GDM1 (cell line): ENCODE measurements at places on chromosomes 5 and 9.
A peak's percentile ranks its signal among the peaks of the same experiment; 100 is the strongest.

DNA sequence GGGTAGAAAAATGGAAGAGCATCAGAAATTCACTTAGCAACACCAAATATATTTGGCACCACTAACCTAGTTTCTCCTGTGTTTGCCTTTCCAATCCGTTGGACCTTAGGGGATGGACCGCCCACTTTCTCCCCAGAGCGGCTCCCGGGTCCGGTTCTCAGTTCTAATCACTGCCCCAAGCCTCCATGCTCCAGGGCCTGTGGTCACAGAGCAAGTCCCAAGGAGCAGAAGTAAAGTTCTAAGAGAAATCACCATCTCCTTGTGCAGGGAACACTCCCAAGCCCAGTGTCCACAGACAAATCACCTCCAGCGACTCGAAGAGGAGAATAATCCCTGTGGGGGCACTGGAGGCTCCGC, 728 bp upstream of the SLC1A1 start:
- no peak for DNase-seq

DNA sequence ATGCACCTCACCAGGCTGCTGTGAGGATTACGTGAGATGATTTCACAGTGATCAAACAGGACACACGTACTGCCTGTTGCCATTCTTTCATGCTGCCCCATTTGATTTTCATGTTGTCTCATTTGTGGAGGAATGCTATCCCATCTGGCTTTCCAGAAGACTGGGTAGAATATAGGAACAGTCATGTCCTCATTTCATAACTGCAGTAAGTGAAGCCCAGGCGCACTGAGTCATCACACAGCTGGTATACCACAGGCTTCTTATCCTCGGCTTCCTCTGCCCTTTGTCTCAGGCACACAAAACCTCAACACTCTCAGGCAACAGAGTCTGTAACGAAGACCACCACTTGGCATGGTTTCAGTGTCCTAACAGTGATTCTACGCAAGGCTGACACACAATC, 62.3 kb downstream of the LHFPL2 start:
- DNase-seq: peak; percentile 48

DNA sequence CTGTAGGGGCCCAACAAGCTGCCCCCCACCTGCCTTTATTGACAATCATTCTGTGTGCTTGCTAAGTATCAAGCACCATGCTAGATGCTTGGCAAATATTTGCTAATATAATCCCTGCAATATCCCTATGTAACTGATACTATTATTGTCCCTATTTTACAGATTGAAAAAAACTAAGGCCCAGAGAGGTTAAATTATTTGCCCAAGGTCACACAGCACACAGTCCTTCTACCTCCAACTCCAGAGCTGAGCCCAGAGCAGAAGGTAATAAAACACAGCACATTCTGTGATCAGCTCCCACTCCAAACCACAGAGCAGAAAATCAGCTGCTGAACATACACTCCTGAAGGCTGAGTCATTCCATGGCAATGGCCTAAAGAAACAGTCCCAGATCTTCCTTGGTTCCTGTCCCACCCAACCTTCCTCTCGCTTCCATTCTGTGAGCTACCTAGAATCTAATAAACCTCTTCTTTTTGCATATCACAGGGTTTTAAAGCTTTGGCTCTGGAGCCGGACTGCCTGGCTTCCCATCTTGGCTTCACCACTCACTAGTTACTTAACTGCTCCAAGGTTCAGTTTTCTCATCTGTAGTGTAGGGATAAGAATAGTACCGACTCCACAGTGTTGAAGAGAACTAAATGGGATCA, 66.7 kb upstream of the ADRA1B start:
- DNase-seq: no peak

- no peak for DNase-seq
Measured at GRCh38 chr5:115471345-115472063, 73.1 kb downstream of the FEM1C start.

DNA sequence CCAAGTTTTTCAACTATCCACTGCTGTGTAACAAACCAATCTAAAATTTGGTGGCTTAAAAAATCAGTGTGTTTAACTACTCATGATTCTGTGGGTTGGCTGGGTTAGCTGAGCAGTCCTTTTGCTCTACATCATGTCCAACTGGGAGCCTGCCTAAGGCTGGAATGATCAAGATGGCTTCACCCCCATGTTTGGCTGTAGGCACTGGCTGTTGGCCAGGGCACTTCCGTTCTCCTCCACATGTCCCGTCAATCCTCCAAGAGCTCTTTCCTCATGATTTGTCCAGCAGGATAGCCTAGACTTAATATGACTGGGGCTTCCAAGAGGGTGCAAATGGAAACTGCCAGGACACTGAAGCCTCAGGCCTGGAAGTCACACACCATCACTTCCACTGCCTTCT, 17.0 kb upstream of the TSSK1B start:
- DNase-seq: no peak

GRCh38 chr5:14211818-14212803, 69.0 kb downstream of the TRIO start:
- no peak for DNase-seq

GRCh38 chr5:111953351-111954127, 196.5 kb upstream of the NREP start:
- DNase-seq: no peak

DNA sequence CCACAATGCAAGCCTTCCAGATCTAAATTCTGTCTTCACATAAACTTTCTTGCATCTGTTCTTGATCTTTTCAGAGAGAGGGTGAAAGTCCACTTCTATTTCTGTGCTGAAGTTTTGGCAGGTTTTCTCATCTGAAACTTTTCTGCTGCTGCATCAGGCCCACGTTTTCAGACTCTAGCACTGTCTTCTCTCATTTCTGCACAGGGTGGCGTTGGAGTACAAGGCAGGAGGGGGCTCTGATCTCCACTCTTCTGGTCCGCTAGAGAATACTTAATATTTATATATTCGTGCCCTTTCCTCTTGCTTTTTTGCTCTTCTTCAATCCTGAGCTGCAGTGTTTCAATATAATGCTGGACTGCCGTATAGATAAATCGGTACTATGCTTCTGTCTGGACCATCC, 204.0 kb upstream of the PRDM9 start:
- DNase-seq: no peak

DNA sequence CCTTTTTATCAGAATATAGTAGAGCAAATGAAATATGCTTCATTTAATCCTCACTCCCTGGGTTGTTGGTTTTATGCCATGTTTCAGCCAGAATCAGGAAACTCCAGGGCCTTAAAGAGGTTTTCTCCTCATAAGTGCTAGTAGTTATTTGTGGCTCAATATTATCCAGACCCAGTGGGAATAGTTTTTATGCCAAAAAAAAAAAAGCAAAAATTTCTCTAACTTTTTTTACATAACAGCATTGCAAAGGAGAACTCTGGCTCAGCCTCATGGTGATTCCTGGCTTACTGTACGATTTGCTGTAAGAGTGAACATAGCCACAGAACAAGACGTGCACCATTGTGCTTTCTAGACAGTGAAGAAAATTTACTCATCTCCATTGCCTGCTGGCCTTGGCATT, 232.5 kb downstream of the PJA2 start:
- DNase-seq: no peak

- no peak for DNase-seq
Measured at GRCh38 chr9:82598241-82599039, 464.5 kb downstream of the RASEF start.

DNA sequence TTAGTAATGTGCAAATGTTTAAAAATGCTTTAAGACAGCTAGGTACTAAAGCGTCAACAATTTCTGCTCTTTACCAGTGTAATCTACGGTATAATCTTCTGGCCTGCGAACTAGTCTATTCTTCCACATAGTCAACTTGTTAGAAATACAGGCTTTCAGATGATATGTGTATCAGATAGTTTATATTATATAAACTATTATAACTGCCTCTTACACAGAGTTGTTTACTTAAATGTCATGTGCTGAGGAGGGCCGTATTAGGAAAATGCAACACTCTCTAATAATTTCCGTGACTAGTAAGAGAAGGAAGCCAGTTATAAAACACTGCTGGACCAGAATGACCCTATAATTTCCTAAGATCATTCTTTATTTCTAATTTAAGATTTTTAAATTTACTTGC, 63.6 kb downstream of the WDR41 start:
- DNase-seq: no peak

DNA sequence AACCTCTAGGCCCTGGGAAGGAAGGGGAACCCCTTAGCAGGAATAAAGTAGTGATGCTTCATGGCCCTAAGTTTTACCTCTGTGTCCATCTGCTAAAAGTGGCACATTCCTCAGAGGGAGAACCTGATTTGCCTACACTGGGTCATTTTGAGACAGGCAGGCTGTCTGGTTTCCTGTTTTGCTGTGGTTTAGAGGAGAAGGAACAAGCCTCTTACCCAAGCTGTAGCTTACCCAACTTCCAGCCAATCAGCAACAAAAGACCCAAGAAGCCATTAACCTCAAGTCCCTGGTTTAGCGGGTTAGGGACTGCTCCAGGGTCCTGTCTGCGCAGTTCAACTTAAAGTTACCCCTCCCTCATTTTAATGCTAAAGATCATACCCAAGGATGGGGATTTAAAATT, 411.0 kb downstream of the MAT2B start:
- peak; percentile 63 for DNase-seq

GRCh38 chr9:87763286-87763685, 37.4 kb downstream of the CTSL start:
- DNase-seq: no peak

DNA sequence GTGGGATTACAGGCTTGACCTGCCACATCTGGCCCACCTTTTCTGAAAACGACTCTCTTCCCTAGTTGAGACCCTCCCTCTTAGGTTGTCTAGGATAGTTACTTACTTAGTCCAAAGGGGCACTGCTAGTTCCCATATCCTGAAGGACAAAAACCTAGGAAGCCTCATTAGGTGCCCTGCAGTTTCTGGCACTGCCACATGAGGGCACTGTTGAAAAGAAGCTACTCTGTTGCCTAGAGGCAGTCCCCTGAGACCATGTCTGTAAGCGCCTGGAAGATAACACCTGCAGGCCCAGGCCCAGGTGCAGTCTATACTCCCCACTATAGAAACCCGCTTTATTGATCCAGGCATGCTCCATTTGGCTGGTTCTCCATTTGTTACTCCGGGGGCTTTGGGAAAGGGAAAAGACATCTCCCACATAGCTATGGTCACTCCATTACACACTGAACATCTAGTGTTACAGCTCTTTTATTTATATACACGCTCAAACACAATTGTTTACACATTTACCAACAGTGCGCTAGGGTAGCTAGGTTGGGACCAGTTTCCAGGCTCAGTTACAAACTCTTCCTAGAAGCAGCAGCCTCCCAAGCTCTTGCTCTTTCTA, 73.4 kb upstream of the PPARGC1B start:
- DNase-seq: no peak

- DNase-seq: no peak
Measured at GRCh38 chr5:169036079-169036805, 264.7 kb downstream of the SLIT3 start.

GRCh38 chr5:13662626-13663025, 281.9 kb downstream of the DNAH5 start:
- no peak for DNase-seq

DNA sequence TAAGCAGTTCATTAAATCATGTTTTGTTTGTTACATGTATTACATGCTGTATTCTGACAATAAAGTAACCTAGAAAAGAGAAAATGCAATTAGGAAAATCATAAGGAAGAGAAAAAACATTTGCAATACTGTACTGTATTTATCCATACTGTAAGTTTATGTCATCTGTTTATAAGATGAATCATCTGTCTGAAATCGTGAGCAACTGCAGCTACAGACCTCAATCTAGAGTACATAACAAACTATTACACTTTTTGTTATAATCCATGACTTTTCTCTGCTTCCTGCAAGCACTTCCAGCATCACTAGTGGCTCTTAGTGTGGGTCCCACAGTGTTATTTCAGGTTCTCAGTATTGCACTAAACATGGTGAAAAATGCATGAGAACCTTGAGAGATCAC, 144.4 kb upstream of the NR4A3 start:
- DNase-seq: no peak

DNA sequence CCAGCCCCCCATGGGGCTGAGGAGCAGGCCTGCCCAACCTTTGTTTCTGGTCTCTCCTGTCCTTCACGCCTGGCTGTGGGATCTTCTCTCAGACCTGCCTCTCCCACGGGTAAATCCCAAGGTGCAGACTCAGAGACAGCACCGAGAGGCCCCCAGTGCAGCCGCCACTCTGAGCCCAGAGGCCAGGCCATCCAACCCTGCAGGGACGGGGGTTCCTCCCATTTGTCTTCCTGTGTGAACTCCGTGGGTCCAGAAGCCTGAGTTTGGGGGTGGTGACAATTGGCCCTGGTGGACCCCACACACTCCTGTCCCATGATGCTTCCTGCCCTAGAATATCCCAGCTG, 123.4 kb downstream of the ADAMTS2 start:
- no peak for DNase-seq

GRCh38 chr5:39216631-39217030, 2.7 kb downstream of the FYB1 start:
- DNase-seq: no peak

DNA sequence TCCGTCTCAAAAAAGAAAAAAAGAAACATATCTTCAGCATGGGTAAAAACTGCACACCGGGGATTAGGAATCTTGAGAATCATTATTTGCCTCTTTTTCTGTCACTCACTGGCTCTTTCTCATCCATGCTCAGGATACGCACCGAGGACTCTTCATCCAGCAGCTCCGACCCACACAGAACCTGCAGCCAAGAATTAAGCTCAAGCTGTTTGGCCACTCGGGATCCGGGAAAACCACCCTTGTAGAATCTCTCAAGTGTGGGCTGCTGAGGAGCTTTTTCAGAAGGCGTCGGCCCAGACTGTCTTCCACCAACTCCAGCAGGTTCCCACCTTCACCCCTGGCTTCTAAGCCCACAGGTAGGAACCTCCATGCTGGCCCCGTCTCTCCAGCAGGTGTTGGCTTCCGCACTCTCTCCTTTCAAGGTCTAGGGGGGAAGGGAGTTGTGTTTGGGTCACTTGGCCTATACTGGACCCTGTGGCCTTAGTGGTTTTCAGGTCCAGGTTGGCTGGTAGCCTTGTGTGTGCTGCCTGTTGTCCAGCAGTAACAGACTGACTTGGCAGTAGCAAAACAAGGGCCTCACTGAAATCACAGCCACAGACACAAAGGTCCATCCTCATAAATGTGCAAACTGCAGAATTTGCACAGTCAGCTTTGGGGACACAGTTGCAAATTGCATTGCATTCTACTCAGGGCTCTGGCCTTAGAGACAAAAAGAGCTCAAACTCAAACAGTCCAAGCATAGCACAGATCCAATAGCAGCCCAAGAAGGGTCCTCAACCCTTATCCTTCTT, 44.5 kb upstream of the CTSL start:
- DNase-seq: no peak
